ENCODE measurements at places on chromosomes 1 and 21. TPM values are rescaled to one million over a fixed set of nuclear protein-coding genes. Genes with fewer than 3 reads are reported as not detected.

DNA sequence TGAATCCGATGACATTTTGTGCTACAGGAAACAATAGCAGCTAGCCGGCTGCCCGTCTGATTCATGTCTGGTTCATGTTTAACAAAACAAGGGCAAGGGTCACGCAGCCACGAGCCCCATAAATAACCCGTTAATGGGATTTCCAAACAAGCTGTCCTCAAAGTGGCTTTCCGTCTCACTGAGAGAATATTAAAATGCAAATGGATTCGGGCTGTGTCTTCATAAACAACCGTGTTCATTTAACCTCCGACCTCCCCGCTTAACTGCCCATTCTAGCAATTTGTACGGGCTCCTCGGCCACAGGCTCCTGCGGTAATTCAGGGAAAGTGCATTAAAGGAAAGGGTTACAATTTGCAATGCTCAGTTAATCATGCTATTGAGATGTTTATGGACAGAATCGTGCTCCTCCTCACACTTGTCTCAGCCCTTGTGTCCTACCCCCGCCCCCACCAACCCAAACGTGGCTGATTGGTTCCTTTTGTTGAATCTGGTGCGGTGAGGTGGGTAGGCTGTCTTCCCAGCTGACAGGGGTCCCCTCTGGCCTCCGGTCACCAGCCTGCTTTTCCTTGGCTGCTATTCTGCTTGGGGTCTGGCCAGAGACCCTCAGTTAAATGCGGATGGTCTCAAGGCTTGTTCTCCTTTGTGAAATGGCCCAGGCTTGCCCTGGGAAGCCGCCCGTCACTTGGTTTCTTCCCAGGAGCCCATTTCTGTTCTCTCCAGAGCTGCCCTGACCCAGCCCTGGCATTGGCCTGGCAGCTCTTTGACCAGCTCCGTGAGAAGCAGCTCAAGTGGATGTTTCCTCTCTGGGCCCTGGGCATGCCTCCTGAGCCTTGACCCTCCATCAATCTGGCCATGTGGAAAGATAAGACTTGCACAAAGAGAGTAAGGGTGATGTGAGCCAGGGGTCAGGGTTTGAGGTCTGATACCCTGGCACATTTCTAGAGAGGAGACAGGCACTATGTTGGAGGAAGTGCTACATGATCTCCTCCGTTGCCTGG lies 200.7 kb upstream of the POU3F1 start:
- no peak for DNase-seq

DNA sequence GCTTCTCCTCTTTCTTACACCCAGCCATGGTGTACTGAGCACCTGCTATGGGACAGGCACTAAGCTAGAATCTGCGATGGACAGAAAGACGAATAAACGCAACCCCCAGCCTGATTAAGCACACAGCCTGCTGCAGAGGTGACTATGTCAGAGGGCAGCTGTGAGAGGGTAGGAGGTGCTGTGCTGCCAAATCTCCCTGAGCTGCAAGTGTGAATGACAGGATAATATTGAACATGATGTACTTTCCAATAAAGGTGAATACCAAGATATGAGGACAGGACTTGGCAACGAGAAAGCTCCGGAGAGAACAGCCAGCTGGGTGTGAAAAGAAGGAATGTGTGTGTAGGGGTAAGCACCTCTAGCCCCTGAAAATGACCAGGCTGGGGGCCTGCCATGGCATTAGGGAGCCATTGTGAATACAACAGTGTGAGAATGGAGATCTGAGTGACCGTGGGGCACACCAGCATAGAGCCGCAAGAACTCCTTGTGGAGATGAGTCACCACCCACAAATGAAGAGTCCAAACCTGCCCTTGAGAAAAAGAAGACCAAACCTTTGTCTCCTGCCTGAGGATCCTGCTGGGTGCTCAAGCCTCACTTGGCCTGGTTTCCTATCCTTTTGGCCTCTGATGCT lies 83.0 kb upstream of the ATF3 start:
- no peak for DNase-seq

- DNase-seq: no peak
These were observed 87.1 kb upstream of the CACNA1E start for GRCh38 chr1:181396171-181396670.

- DNase-seq: no peak
These were observed 18.3 kb upstream of the TLR5 start for GRCh38 chr1:223161321-223161720.

Gene APOBEC4
- total RNA-seq: not detected

Gene TAL1
- not detected for total RNA-seq

Gene BLACAT1
- total RNA-seq: 13.5 TPM

Gene GNB1
- 257 TPM for total RNA-seq

Data from PC-9 (cell line).